ENCODE measurements at places on chromosomes 3 and 15.

DNA sequence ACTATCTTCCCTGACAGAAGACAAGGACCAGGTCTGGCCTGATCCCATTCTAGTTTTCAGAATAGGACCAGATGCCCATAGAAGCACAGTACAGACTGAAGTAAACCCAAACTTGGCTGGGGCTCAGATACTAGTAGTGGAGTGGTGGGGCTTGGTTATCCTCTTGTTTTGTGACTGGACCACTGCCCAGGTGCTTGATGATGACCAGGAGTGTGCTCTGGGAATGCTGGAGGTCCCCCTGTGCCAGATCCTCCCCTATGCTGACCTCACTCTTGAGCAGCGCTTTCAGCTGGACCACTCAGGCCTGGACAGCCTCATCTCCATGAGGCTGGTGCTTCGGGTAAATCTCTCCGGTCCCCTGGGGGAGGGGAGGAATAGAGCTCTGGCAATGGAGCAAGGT is 36.3 kb downstream of the ESYT3 start:
- no peak for DNase-seq
- no peaks in the 10 kb centered on the region for H3K4me1 ChIP-seq
- H3K4me3 ChIP-seq, result no peak overlapping the region
- no peaks in the 10 kb centered on the region for H3K36me3 ChIP-seq
- no peak overlapping the region for H3K27ac ChIP-seq

GRCh38 chr15:87850916-87851315 is 405.6 kb downstream of the NTRK3 start:
- H3K4me3 ChIP-seq, result no peak overlapping the region
- H3K27ac ChIP-seq, result no peak overlapping the region
- no peaks in the 10 kb centered on the region for H3K36me3 ChIP-seq
- H3K4me1 ChIP-seq, result no peaks in the 10 kb centered on the region
- H3K27me3 ChIP-seq, result no peaks in the 10 kb centered on the region

GRCh38 chr3:132522353-132522752 is 74.7 kb upstream of the ACKR4 start:
- peaks cover 19% of the 10 kb centered on the region for H3K36me3 ChIP-seq
- no peak for DNase-seq
- no peaks in the 10 kb centered on the region for H3K4me1 ChIP-seq
- H3K27me3 ChIP-seq, result no peaks in the 10 kb centered on the region

GRCh38 chr3:72872183-72872582 is 15.7 kb upstream of the GXYLT2 start:
- no peak for DNase-seq
- no peaks in the 10 kb centered on the region for H3K27me3 ChIP-seq
- no peak overlapping the region for H3K27ac ChIP-seq
- no peaks in the 10 kb centered on the region for H3K4me1 ChIP-seq

- no peak overlapping the region for H3K27ac ChIP-seq
- DNase-seq, result no peak
- H3K27me3 ChIP-seq, result no peaks in the 10 kb centered on the region
- no peak overlapping the region for H3K4me3 ChIP-seq
Observed at GRCh38 chr15:81723701-81724100, 322.1 kb downstream of the MEX3B start.

- H3K27ac ChIP-seq, result no peak overlapping the region
- DNase-seq, result no peak
- H3K4me3 ChIP-seq, result no peak overlapping the region
- no peaks in the 10 kb centered on the region for H3K36me3 ChIP-seq
- no peaks in the 10 kb centered on the region for H3K27me3 ChIP-seq
Observed at GRCh38 chr3:21158861-21159542, 592.0 kb downstream of the ZNF385D start.

DNA sequence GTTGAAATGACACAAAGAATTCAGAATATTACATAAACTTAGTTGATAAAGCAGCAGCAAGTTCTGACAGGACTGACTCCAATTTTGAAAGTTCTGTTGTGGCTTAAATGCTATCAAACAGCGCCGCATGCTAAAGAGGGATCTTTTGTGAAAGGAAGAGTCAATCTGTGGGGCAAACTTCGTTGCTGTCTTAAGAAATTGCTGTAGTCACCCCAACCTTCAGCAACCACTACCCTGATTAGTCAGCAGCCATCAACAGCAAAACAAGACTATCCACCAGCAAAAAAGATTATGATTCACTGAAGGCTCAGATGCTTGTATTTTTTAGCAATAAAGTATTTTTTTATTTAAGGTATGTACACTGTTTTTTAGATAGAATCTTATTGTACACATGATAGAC is 14.2 kb downstream of the CRBN start:
- H3K4me3 ChIP-seq, result no peak overlapping the region
- no peaks in the 10 kb centered on the region for H3K4me1 ChIP-seq
- H3K27ac ChIP-seq, result no peak overlapping the region
- DNase-seq, result no peak
- H3K27me3 ChIP-seq, result no peaks in the 10 kb centered on the region

DNA sequence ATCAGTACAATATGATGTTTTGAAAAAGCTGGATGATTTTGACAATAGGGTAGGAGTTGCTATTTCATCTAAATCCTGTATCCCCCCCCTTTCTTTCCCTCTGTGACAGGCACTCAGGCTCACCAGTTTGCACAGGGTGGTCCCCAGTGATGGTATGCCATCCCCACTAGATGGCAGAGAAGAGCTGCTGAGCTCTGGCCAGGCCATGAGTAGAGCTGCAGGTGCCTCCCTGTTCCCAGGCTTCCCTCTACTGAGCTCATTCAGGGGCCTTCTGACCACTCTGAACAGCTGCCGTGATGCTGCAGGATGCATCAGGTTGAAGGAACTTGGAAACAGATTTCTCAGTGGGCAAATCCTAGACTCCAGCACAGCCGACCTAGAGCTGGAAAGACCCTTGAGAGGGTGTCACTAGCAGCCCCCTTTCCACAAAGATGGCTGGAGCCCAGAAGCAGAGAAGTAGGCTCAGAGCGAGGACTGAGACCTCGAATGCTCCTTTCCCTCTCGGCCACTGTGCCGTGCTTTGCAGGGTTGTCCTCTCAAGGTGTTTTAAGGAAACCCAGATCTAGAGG is 45.1 kb downstream of the EFCAB12 start:
- H3K4me1 ChIP-seq, result no peaks in the 10 kb centered on the region
- peak; percentile 77 for DNase-seq
- H3K4me3 ChIP-seq, result no peak overlapping the region
- H3K27ac ChIP-seq, result no peak overlapping the region

Measured in kidney (tissue), 22 donors.